ENCODE measurements at places on chromosomes 7 and 10.

DNA sequence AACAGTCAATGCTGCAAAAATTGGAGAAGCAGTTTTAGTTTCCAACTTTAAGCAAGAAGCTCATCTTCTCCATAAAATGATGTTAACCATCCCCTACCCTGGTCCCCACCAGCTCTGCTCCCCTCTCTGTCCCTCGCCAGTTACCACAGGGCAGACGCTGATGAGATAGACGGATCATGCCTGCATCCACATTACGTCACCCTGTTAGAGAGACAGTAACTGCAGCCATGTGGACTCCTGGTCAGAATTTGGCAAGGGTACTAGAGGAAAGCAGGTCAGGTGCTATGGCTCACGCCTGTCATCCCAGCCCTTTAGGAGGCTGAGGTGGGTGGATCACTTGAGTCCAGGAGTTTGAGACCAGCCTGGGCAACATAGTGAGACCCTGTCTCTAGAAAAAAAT is 81.9 kb upstream of the FZD8 start:
- no peak for DNase-seq

DNA sequence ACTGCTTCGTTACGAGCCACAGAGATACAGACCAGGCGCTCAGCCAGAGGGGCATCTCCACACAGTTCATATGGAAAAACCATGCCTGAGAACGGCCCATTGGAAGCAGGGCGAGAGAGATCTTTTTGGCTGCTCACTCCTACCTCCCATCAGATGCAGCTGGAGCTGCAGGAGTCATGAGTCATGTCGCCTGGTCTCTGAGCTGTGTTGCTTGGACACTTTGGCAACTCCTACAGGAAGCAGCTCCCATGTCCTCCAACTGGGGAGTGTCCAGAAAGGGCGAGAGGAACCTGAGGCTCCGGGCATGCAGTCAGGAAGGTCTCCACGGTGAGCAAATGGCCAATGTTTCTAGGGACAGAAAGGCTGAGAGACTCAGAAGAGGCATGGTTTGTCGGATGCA is 24.9 kb downstream of the INSIG1 start:
- DNase-seq: no peak

- no peak for DNase-seq
Observed at GRCh38 chr10:82091413-82091812, 216.4 kb downstream of the NRG3 start.

DNA sequence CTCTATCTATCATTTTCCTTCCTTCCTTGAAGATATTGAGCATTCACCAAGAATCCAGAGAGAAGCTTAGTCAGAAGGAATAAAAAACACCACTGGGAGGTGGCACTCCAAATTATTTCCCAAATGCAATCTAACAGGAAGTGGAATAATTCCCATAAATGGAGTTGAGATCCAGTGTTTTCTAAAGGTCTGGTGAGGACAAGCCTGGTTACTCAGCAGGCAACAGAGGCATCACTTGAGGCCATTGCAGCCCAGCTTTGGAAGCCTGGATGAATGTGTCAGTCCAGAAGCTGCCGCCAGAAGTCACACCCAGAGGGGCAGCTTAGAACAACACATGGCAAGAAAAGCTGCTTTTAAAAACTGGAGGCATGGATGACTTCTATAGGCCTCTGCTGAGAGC is 288.9 kb upstream of the KLF6 start:
- no peak for DNase-seq

- DNase-seq: no peak
Observed at GRCh38 chr7:69245646-69246045, 352.6 kb upstream of the AUTS2 start.

DNA sequence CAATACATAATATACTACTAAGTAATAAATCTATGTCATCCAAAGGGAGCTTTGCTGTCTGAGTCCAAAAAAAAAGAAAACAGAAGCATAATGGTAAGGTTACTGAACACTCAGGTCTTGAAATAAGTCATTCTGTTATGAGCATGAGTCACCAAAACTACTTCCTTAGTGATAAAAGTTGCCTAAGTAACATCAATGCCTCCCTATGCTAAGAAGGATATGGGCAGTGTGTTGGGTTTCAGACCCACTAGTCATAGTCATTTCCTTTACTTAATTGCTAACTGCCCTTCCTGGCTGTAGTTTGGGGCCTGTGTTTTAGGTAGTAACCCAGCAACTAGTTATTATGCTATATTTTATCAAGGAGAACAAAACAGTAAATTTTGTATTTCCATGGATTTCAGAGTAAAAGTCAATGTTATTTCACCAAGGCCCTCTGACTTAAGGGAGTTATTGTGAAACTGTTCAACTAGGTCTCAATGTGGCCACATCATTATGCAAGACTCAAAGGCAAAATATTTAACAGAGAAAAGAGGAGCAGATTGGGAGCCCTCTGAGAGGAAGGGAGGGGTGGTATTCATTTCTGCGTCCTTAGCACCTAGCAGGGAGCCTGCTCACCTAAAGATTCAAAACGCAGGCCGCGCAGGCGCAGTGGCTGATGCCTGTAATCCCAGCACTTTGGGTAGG is 11.7 kb upstream of the VIM start:
- DNase-seq: no peak

GRCh38 chr10:75544386-75544785 is 113.0 kb downstream of the LRMDA start:
- no peak for DNase-seq

GRCh38 chr7:148245381-148245780 is 345.2 kb upstream of the C7orf33 start:
- DNase-seq: no peak

DNA sequence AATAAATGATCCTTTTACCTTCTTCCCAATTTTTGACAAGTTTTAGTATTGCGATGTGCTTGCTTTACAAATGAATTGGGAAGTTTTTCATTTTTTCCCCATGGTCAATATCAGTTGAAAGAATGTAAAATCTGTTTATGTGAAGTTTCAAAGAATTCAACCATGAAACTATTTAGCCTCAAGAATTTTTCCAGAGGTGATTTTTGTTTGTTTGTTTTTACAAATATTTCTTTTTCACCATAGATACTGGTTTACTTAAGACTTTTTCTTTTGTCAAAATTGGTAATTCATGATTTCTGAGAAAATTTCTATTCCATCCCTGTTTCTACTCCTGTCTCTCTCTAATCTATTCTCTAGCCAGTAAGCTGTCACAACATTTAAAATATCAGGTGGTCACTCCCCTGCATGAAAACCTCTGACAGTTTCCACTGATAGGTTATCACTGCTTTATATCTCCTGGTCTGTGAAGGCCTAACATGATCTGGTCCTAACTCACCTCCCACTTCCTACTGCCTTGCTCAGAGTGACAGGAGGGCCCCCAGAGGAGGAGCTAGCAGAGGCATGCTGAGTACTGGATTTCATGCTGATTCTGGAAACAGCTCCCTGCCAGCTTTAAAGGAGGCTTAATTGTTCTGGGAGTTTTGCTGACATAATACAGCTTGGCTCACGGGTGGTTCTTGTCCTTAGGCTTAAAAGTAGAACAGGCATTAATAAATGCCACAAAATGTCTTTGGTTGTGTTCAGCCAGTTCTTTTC is 7.6 kb upstream of the ARMS2 start:
- DNase-seq: no peak

GRCh38 chr10:33459602-33460001 is 125.1 kb upstream of the NRP1 start:
- no peak for DNase-seq

DNA sequence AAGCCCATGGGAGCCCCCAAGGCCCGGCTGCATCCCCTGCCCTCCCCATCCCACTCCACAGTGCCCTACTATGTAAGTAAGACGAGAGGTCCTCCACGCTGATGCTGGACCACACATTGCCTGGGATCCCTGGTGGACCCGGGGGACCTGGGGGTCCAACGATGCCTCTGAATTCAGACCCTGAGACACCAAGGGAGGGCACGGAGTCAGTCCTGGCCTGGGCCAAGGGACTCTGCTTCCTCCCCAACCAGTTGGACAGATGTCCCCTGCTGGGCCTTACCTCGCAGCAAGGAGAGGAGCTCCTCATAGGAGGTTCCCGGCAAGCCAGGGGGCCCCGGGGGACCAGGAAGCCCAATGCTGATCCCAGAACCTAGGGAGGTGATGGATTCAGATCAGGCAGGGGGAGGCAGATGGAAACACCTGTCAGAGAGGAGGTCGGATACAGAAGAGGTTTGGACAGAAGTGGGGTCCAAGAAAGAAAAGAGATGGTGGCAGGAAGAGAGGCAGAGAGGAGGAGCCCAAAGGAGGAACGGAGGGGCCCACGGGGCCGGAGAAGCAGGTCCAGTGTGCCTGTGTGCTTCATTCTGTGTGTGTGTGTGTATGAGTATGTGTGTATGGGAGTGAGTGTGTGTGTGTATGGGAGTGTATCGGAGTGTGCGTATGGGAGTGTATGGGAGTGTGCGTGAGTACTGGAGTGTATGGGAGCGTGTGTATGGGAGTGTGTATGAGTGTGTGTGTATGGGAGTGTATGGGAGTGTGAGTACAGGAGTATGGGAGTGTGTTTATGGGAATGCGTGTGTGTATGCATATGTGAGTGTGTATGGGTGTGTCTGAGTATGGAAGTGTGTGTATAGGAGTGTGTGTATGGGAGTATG is 50.2 kb downstream of the COL17A1 start:
- no peak for DNase-seq

GRCh38 chr7:143408686-143409561 is at the start of gene EPHA1:
Gene EPHA1 (minus strand): TSS chr7:143408856. CDS start chr7:143408805, 51 bp downstream.
- no peak for DNase-seq

DNA sequence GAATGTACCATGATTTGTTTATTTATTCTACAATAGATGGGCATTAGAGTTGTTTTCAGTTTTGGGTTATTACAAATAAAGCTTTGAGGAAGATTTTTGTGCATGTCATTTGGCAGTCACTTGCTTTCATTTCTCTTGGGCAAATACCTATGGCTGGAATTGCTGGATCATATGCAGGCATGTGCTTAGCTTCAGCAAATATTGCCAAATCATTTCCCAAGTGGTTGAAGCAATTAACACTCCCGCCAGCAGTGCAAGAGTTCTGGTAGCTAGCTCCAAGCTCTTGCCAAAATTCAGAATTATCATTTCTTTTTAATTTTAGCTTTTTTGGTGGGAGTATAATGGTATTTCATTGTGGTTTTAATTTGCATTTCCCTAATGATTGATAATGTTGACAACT is 32.9 kb upstream of the PCBD1 start:
- no peak for DNase-seq

All from right renal cortex interstitium (tissue), 3 donors.